ENCODE measurements at places on chromosomes 3 and 15.

DNA sequence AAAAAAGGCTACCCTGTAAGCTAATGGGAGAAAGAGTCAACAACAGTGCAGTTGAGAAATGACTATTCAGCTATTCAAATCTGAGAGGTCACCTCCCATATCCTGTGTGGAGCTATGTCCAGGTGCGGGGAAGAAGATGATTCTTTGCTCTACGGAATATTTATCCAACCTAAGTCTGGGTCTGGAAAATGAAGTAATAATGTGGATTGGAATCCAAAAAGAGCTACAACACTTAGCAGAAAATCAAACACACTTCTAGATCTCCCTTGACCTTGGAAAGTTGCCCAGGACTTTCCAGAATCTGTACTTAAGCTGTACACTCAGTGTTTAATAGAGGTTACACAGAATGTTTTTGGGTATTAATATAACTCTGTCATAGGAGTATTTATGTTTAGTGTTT, 251.9 kb downstream of the NAALADL2 start:
- DNase-seq: no peak

DNA sequence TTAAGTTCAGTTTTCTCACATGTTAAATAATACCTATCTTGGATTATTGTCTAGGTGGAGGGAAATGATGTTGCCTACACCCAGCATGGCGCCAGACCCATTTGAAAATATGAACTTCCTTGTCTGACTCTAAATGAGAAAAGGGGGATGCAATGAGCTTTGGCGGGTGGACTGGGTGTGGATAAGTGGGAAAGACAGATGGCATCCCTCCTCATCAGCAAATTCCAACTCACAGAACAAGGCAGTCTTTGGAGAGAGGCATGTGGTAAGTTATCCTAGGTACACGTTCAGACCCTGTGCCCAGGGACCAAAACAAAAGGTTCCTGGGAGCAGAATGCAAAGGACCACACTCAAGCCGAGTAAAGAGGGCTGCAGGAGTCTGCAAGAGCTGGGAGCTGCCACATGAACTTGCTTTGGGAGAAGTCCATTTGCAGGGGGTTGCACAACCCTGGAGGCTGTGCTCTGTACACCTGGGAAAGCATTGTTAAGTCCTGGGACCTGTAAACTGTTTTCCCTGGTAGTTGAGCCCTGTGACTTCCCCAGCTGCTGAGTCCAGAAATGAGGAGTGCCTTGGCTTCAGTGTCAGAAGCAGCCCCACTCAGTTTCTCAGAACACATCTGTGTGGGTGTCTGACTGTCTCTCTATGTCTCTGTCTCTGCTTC, 102.3 kb upstream of the TPM1 start:
- no peak for DNase-seq

DNA sequence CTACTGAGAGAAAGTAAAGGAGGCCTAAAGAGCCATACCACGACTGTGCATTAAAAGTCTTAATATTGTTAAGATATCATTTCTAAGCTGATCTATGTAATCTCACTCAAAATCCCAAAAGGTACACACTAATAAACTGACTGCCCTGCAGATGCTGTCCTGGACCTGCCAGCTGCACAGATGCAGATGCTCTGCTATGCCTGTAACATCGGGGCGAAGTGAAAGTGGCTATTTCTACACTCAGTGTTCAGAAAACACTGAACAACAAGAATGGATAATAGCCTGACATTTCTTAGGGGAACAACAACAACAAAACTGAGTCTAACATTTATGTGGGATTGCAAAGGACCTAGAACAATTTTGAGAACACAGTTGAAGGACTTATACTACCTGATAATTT, 31.9 kb downstream of the RAD18 start:
- DNase-seq: no peak

GRCh38 chr15:82231842-82232241, 30.7 kb downstream of the EFL1 start:
- no peak for DNase-seq

DNA sequence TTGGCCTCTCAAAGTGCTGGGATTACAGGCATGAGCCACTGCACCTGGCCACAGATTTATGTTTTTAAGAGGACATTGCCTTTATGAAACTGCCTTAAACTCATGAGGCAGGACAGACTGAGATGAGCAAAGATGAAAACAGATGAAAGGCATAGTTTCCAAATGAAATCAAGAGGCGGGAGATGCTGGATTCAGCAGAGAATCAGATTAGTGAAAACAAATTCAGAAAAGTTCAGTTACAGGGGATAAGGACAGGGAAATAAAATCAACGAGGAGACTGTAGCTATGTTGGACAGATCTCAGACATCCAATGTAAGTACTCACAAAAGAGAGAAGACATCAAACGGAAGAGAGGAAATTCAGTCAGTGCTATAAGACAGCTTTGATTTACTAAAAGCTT, 68.1 kb downstream of the ADAMTSL3 start:
- no peak for DNase-seq

GRCh38 chr3:31392568-31392967, 140.2 kb upstream of the STT3B start:
- no peak for DNase-seq

- DNase-seq: peak; percentile 75
Observed at GRCh38 chr15:90954712-90955623, at the start of gene RCCD1. Gene RCCD1 (plus strand): TSS chr15:90954884. CDS start chr15:90956735, 1,851 bp downstream.

GRCh38 chr3:127982155-127982554, 67.1 kb downstream of the KBTBD12 start:
- no peak for DNase-seq

DNA sequence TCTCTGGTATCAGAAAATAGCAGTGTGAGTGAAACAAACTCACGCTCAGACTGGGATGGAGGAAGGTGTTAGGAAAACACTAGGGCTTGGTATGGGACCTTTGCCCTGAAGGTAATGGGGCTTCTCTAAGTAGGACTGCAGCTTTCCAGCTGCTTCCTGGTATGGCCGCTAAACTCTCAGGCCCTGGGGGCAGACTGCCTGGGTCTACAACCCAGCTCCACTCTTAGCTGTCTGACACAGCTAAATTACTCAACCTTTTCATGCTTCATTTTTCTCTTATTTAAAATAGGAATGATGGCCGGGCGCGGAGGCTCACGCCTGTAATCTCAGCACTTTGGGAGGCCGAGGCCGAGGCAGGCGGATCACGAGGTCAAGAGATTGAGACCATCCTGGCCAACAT, 5.2 kb upstream of the YEATS2 start:
- DNase-seq: no peak

DNA sequence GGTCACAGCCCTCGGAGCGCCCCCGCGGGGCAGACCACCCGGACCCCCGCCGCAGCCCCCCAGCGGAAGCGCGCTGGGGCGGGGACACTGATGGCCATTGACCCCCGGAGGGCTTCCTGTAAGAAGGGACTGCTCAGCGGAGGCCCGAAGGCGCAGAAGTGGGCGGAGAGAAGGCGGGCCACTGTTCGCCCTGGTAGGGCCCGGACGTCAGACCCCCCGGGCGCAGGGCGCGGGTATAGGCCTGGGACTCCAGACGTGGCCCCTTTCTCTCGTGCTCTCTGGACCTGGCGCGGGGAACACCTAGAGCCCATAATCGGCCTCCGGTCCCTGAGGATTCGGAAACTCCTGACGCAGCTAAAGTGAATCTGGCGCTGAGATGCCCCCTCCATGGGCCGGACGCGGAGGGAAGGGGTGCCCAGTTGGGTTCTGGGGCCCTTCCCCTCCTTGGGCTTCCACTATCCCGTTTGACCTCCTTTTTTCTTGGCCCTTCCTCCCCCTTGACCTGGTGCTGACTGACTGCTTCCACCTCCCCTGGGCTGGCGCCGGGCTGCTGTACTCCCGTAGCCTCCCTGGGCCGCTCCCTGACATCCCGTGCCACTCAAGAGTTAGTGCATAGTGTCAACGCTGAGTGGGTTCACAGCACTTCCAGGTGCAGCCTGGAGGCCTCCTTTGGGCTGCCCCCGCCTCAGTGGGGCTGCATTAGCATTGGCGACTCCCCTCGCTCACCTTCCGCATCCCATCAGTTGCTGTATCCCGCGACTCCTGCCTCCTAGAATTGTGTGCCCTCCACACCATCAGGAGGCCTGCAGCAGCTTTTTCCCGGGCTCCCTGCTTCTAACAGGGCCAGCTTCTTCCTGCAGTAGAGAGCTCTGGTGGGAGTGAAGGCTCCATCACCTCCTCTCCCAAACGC, 694 bp downstream of the ABTB1 start:
- peak; percentile 54 for DNase-seq

GRCh38 chr15:47066392-47066791, 650.9 kb upstream of the SEMA6D start:
- DNase-seq: no peak

GRCh38 chr15:71591057-71591456, 219.3 kb upstream of the NR2E3 start:
- no peak for DNase-seq

DNA sequence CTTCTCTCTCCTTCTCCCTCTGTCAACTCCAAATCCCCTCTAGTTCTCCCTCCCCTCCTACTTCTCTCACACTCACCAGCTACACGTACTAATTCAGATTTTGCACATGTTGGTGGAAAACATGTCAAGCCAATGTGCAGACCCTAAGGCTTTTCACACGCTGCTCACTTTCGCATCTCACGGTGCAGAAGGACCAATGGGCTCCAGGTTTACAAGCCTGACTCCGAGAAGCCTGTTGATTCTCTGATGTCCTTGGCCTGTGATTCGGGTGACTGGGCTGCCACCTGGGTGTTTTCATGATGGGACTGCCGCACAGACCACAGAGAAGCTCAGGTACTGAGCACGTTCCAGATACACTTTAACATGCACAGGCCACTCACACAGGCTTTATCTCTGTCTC, 3.7 kb downstream of the FOXL2NB start:
- DNase-seq: no peak

- no peak for DNase-seq
Observed at GRCh38 chr15:55555089-55555488, 33.1 kb downstream of the PYGO1 start.

- DNase-seq: no peak
Observed at GRCh38 chr3:99186016-99186415, 284.5 kb upstream of the DCBLD2 start.

GRCh38 chr3:31974964-31975363, 6.1 kb downstream of the OSBPL10 start:
- no peak for DNase-seq

GRCh38 chr3:146650691-146651442, 45.7 kb upstream of the PLSCR5 start:
- DNase-seq: no peak

DNA sequence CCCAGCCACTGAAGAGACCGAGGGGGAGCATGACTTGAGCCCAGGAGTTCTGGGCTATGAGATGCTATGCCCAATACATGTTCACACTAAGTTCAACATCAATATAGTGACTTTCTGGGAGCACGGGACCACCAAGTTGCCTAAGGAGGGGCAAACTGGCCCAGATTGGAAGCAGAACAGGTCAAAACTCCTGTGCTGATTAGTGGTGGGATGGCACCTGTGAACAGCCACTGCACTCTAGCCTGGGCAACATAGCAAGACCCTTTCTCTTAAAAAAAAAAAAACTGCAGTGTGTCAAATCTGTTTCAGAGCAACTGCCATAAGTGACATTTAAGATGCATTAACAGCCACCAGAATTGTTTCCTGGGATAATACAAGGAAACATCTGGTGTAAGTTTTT, 9.8 kb downstream of the HES1 start:
- no peak for DNase-seq

DNA sequence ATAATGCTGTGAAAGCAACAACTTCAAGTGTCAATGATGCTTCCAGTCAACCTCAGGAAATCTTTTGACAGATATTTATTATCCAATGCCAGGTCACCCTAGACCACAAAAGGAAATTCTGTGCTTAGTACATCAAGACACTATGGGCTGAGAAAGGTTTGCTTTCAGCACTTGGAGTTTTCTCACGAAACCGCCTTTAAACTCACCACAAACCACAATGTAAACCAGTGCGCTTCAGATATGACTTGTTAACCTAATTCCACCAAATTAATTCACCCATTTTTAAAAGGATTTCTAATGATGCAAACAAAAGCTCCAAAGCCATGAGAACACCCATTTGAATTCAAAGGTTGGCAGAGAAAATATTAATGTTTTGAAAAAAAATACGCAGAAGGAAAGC, 292.9 kb upstream of the NR2F2 start:
- no peak for DNase-seq

DNA sequence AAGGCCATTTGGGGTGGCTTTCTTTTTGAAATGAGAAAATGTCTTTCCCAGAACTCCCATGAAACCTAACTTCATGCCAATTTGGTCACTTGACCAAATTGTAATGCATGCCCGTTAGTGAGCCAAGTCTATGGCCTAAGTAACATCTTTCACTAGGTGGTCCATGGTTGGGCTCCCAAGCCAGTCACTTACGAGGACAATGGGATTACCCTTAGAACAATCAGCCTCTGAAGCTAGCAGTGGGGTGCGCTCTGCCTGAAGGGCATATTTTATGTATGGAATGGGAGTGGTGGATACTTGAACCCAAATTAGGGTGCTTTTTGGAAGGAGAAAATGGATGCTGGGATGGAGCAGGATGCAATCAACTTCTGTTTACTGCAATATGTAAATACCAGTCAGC, 127.4 kb upstream of the GOLIM4 start:
- DNase-seq: no peak

DNA sequence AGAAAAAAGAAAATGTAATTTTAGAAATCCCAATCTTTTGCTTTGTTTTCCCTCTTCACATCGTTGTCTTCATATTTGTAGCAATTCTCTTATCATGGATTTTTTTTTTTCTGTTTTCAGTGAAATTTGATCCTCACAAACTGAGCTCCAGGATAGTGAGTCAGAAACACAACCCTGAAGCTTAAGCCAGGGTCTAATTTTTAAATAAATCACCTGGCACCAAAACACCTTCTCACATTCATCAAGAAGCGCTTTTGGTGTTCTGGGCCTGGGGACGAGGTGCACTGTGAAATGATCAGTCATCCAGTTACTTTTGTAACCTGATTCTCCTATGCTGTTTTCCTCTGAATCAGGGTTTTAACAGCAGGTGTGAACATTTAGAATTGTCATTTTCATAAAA, 87.7 kb downstream of the REC114 start:
- no peak for DNase-seq

DNA sequence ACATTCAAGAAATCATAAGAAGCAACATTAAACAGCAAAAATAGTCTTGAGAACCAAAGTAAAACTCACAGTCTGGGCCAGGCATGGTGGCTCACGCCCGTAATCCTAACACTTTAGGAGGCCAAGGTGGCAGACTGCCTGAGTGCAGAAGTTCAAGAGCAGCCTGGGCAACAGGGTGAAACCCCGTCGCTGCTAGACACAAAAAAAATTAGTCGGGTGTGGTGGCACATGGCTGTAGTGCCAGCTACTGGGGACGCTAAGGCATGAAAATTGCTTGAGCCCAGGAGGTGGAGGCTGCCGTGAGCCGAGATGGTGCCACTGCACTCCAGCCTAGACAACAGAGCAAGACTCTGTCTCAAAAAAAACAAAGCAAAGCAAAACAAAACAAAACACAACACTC, 117.7 kb upstream of the GOLGA6L6 start:
- no peak for DNase-seq

DNA sequence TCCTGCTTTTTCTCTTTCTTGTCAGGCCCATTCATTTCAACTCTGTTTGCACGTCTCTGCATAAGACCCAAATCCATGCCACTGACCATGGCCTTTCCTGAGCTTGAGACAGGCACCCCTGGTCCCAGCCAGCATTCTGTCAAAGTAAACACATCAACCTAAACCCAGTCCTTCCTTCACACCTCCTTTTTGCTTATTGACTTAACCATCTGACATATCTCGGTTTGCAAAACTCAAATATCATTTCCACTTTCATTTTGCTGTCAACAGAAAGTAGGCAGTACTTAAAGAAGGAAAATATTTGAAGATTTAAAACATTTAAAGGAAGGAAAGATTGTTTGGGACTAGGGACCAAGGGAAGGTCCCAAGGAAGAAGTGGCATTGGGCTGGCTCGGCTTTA, 48.2 kb upstream of the KBTBD8 start:
- no peak for DNase-seq

All from activated CD4-positive, CD25-positive, alpha-beta regulatory T cell (primary cell).